ENCODE measurements at places on chromosomes 11 and 22. TPM values are rescaled to one million over a fixed set of nuclear protein-coding genes. Genes with fewer than 3 reads are reported as not detected.

GAB4 gene
- total RNA-seq: not detected

OR6A2 gene
- total RNA-seq: 0.14 TPM

PARVG gene
- not detected for total RNA-seq

OR52I1 gene
- not detected for total RNA-seq

MUC5AC gene
- total RNA-seq: not detected

OR8D4 gene
- total RNA-seq: not detected

LMO1 gene
- total RNA-seq: not detected

PGM2L1 gene
- 3.0 TPM for total RNA-seq

PRODH gene
- 0.18 TPM for total RNA-seq

KIF18A gene
- total RNA-seq: 2.6 TPM

ZNF215 gene
- total RNA-seq: 3.1 TPM

OR2D2 gene
- total RNA-seq: 0.18 TPM

ANO1 gene
- total RNA-seq: 0.14 TPM

PSMD13 gene
- 151 TPM for total RNA-seq

PANX2 gene
- 0.85 TPM for total RNA-seq

IL18BP gene
- 1.7 TPM for total RNA-seq

ROBO4 gene
- 0.46 TPM for total RNA-seq

KCNC1 gene
- not detected for total RNA-seq

GAL3ST1 gene
- 0.18 TPM for total RNA-seq

ZNF70 gene
- total RNA-seq: 2.6 TPM

OR52N4 gene
- total RNA-seq: not detected

TRIM49 gene
- not detected for total RNA-seq

PACSIN2 gene
- 74.8 TPM for total RNA-seq

OR8D1 gene
- not detected for total RNA-seq

OR5T2 gene
- not detected for total RNA-seq

RAC2 gene
- 2.8 TPM for total RNA-seq

MPEG1 gene
- total RNA-seq: not detected

KIRREL3 gene
- total RNA-seq: 1.5 TPM

TLCD5 gene
- 7.0 TPM for total RNA-seq

DGCR6L gene
- total RNA-seq: 57.6 TPM

SLCO2B1 gene
- 0.65 TPM for total RNA-seq

PRG3 gene
- not detected for total RNA-seq

TMPRSS13 gene
- total RNA-seq: not detected

GP1BB gene
- total RNA-seq: 1.00 TPM

SLC22A8 gene
- not detected for total RNA-seq

MMP1 gene
- total RNA-seq: 655 TPM

CPT1B gene
- 1.00 TPM for total RNA-seq

ANGPTL5 gene
- total RNA-seq: under 0.01 TPM

APOA1 gene
- total RNA-seq: 1.4 TPM

KCNQ1 gene
- not detected for total RNA-seq

FXYD6 gene
- total RNA-seq: not detected

Data from smooth muscle cell of bladder (primary cell).